ENCODE measurements at places on chromosomes 2 and 18.

GRCh38 chr2:102975996-102976975, 214.5 kb downstream of the TMEM182 start:
- no peak for DNase-seq

- DNase-seq: no peak
Measured at GRCh38 chr2:240785424-240786335, 34.3 kb downstream of the KIF1A start.

DNA sequence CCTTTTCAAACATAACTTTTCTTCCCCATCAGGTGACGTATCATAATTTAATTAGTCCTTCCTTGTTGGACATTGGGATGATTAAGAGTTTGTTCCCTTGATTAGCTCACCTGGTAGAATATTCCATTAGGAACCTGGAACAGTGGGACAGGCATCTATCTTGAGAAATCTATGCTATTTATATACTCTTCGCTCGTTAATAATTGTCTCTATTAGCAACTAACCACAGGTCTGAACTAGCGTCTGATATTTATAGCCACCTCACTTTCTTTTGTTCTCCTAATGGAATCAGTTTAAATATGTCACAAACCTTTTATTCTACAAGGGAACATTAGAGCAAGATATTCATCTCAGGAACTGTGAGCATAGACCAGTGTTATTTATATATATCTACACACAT, 79.8 kb downstream of the MAPK4 start:
- DNase-seq: no peak

DNA sequence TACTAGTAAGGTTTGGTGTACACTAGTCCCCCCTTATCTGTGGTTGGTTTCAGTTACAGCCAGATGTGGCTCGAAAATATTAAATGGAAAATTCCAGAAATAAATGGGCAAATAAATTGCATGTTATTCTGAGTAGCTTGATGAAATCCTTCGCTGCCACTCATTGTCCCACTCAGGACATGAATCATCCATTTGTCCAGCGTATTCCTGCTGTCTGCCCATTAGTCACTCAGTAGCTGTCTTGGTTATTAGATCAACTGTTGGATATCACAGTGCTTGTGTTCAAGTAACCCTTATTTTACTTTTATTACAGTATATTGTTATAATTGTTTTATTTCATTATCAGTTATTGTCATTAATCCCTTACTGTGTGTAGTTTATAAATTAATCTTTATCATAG, 21.7 kb downstream of the ZDBF2 start:
- DNase-seq: no peak

GRCh38 chr18:65146482-65147021, 604.3 kb upstream of the CDH7 start:
- no peak for DNase-seq

- no peak for DNase-seq
Measured at GRCh38 chr2:234770031-234770506, 181.7 kb upstream of the SH3BP4 start.

DNA sequence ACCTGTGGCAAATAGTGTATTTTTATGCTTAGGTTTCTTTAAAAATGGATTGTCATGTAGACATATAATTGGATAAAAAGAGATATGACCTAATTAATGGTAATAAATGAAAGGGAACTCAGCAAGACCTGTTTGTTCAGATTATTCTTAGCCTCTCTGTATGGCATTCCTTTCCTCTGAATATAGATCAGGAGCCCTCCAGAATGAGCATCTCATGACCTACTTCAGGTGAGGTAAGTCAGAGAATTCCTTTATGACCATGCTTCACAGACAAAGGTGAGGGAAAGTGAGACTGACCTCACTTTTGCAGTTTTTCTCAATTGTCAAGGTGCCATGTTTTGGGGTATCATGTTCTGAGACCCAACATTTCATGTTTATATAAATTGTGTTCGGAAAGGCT, 1744.3 kb upstream of the PIK3C3 start:
- DNase-seq: no peak

GRCh38 chr2:138919120-138919747, 139.0 kb upstream of the NXPH2 start:
- no peak for DNase-seq

- no peak for DNase-seq
Measured at GRCh38 chr2:168375195-168375798, 80.8 kb upstream of the CERS6 start.

DNA sequence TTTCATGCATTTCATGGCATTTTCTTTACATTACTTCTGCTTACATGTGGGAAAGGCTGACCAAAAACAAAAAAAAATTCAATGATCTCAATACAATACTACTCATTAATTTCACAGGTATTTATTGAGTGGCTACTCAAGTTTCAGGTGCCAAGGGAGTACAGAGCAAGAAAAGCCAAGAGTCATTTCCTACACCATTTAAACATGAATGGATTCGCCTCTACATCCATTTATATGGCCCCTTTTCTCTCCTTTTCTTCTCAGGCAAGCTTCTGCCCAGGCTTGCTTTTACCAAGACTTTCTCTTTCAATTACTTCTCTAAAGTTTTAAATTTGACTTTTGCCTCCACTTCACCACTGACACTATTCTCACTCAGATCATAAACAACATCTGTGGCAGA, 1603.1 kb upstream of the CELF4 start:
- no peak for DNase-seq

DNA sequence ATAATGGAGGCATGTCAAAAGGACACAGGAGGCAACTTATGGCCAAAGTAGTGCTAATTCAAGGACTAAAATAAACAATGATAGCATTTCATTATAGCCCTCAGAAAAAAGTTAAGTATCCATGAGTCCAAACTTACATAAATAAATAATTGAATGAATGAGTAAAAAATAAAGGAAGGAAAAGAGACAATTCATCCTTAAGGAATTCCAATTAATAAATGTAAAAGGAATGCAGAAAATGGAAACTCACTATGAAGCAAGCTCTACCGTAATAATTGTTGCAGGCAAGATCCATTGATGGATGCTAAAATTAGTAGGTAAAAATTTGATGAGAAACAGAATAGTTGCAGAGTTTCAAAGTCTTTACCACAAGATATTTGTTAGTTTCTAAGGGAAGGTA, 88.2 kb upstream of the RAPGEF4 start:
- no peak for DNase-seq

DNA sequence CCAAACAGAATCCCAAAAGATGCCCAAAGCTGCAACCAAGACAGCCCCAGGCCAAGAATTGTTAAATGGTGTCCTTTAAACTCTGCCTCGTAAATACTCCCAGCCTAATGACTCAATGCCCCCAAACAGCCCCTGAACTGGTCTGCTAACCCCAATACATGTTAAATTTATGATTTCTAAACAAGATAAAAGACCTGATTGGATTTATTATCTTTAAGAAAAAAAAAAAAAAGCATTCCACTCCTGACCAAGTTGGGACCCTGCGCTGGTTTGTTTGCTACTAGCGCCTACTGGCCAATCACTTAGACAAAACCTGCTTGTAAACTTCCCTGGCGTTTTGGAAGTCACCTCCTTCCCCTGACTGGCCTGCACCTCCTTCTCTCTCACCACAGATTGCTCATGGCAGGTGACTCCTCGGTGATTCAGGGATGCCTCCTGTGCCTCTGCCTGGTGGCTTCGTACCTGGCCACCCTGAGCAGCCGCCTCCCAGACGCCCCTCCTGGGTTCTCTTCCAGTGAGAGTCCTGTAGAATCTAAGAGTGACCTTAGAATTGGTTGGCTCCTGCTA, 121.3 kb downstream of the BCL11A start:
- DNase-seq: no peak

DNA sequence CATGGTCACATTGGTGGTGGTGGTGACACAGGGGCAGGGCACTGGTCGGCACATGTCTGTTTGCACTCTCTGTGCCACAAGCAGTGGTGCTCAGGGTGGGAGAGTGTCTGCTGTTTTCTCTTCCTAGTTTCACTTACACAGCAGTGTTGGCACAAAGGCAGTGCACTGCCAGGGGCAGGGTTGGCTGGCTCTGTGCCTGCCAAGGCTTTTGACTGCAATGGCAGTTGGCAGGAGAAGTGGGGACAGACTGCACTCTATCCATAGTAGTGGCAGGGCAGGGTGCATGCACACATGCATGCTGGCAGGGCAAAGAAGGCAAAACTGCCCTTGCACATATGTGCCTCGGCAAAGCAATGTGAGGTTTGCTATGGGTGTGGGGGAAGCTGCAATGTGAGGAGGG, 635.9 kb downstream of the SUCLG1 start:
- DNase-seq: peak; percentile 45

DNA sequence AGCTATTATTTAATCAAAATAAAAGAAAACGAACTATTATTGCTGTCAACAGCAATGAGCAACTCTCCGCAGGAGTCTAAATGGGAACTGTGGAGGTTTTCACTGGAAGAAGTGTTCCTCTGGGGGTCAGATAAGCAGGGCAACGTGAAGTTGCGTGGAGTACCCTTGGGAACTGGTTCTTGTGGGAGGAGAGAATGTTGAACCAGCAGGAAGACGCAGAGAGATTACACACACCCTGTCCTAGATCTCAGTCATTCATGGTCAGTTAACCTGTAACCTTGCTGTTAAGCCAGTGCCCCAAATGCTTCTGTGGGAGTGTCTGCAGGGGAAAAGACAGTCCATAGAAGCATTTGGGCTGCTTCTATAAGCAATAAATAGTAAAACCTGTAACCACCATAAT, 20.4 kb upstream of the CABLES1 start:
- DNase-seq: no peak

- DNase-seq: no peak
Measured at GRCh38 chr2:176997074-176997791, 215.4 kb upstream of the HNRNPA3 start.

GRCh38 chr2:176125772-176126054, 3.2 kb downstream of the HOXD9 start:
- no peak for DNase-seq

GRCh38 chr18:25456334-25457010, 104.5 kb upstream of the ZNF521 start:
- no peak for DNase-seq

GRCh38 chr2:236352761-236353593, 88.8 kb upstream of the ASB18 start:
- no peak for DNase-seq

DNA sequence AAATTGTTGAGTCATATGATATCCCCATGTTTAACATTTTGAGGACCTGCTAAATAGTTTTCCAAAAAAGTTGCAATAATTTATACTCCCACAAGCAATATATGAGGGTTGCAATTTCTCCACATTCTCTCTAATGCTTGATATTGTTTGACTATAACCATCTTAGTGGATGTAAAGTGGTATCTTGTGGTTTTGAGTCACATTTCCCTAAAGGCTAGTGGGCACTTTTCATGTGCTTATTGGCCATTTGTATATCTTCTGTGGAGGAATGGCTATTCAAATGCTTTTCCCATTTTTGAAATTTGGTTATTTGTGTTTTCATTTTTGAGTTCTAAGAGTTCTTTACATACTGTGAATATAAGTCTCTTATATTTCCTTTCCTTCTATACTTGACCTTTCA, 82.7 kb downstream of the SCG2 start:
- DNase-seq: no peak

DNA sequence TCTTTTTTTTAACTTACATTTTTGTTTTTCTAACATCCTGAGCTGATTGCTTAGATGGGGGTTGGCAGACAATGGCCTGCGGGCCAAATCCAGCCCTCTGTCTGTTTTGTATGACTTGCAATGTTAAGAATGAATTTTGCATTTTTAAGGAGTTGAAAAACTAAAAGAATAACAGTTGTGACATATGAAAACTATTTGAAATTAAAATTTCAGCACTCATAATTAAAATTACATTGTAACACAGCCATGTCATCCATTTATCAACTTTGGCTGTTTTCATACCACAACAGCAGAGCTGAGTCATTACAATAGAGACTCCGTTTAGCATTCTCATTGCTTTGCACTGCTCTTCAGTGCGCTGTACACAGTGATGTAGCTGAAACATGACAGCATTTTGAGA, 94.1 kb upstream of the MC4R start:
- DNase-seq: no peak

DNA sequence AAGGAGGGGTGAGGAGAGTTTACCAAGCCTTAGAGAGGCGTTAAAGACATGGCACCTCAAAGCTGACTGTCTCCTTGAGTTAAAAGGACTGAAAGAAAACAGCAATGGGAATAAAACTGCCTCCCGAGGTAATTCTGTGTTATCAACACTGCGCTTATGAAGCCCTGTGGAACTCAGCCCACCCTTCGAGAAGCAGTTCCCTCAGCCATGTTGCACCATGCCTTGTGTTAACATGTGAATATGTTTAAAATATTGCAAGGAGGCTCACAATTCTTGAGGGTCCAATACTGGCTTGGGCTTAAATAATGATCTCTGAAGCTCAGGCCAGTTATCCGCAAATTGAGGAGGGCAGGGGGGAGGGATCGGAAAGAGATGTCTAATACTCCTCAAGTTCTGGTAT, 14.7 kb downstream of the KLF7 start:
- DNase-seq: no peak

GRCh38 chr18:45856531-45856930, 31.1 kb downstream of the SIGLEC15 start:
- no peak for DNase-seq

- no peak for DNase-seq
Measured at GRCh38 chr2:36235882-36236281, 119.7 kb upstream of the CRIM1 start.

DNA sequence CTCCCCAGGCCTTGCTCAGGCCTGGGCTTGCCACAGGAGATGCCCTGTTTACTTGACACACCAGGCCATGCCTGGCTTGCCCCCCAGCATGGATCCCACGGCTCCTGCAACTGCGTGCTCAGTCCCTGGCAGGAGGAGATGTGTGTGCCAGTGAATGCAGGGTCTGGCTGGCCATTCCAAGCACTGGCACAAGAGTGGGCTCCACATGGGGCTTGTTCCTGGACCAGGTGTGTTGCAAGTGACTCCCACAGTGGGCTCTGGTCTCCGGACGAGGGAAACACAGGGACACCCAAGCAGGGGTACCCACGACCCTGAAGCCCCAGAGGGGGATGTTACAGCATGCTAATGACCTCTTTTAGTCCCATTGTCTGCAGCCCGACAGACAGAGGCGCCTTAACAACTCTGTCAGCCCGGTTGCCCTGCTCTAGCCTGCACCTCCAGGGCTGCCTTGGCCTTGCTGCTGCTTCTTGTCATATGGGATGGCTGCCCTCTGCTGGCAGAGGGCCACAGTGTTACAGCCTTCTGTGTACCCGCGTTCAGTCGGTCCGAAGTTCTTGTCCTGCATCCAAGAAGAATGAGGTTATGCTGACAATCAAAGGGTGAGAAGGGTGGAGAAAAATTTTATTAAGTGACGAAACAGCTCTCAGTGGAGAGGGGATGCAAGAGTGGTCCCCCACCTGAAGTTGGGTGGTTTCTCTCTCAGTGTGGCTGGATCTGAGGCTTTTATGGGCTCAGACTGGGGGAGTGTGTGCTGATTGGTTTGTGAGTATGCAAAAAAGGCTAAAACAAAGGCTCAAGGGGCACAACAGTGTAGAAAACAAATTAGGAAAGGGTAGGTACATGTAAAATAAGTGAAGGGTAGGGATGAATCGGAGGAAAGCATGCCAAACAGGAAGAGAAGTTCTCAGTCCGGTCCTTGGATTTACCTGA, 180.4 kb downstream of the MBD5 start:
- no peak for DNase-seq

- no peak for DNase-seq
Measured at GRCh38 chr2:187299122-187299906, 148.7 kb downstream of the CALCRL start.

Data from NCI-H2029 (cell line).